ENCODE measurements at places on chromosomes 5 and 9. TPM values are rescaled to one million over a fixed set of nuclear protein-coding genes. Genes with fewer than 3 reads are reported as not detected.

DNA sequence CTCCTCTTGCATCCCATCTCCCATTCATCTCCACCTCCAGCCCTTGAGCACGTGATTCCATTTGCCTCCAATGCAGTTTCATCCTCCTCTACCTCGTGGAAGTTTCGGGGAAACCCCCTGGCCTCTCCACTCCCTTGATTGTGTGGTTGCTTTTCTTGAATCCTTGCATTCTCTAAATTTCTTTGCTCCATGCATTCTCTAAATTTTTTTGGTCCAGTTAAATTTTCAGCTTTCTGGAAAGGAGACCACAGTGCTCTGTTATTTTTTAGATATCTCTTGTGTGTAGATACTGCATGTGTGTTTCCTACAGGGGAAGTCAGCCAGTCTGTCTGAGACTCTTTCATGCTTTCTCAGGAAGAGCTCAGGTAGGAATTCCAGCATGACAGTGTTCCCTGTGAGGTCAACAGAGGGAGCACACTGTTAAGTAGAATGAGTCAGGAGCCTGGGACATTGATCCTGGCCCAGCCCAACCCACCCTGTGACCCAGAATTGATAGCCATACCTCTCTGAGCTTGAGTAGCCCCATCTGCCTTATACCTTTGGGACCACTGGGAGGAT, 52.8 kb downstream of the AMBP start:
- DNase-seq: no peak
- peak overlapping the region; percentile 16 for H3K27ac ChIP-seq
- peak overlapping the region; percentile 3 for H3K4me3 ChIP-seq
- no peaks in the 10 kb centered on the region for H3K27me3 ChIP-seq
- no peaks in the 10 kb centered on the region for H3K4me1 ChIP-seq
- peaks cover 62% of the 10 kb centered on the region for H3K36me3 ChIP-seq

- no peak overlapping the region for H3K27ac ChIP-seq
- H3K36me3 ChIP-seq: peaks cover 13% of the 10 kb centered on the region
- no peaks in the 10 kb centered on the region for H3K27me3 ChIP-seq
- no peak overlapping the region for H3K4me3 ChIP-seq
- H3K4me1 ChIP-seq: no peaks in the 10 kb centered on the region
Measured at GRCh38 chr5:177195307-177195952, 61.9 kb downstream of the NSD1 start.

DNA sequence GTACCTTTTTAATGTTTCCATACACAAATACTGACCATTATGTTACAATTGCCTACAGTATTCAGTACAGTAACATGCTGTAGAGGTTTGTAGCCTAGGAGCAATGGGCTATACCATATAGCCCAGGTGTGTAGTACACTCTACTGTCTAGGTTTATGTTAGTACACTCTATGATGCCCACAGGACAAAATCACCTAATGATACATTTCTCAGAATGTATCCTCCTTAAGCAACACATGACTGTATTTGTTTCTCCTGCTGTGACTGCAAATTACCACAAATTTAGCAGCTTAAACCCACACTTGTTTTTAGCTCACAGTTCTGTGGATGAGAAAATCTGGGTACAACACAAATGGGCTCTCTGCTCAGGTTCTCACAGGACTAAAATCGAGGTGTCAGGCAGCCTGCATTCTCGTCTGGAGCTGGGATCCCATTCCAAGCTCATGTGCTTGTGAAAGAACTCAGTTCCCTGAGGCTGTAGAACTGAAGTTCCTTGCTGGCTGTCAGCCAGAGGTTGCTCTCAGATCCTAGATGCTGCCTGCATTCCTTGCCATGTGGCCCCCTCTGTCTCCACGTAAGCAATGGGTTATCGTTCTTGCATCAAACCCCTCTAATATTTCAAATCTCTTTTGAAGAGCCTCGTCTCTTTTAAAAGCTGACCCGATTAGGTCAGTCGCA, 38.6 kb upstream of the PIK3R1 start:
- no peak for DNase-seq
- no peaks in the 10 kb centered on the region for H3K36me3 ChIP-seq
- peaks cover 17% of the 10 kb centered on the region for H3K4me1 ChIP-seq
- no peak overlapping the region for H3K4me3 ChIP-seq
- no peaks in the 10 kb centered on the region for H3K27me3 ChIP-seq

DNA sequence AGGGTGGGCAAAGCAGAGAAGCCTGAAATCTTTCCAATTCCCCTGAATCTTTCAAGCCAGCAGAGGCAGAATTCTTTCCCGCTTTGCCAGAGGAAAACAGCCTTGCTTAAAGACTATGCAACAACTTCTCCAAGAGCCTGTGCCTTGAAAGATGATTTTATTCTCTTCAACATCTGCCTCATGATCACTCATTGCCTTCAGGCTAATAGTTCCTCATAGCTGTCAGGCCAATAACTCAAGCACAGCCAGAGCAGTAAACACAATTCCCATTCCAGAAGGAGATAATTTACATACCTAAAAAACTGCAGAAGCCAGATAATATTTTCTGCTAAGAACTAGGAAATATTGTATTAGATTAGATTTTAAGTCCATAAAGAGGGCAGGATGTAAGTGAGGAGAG, 92.3 kb upstream of the PUM3 start:
- no peaks in the 10 kb centered on the region for H3K4me1 ChIP-seq
- DNase-seq: no peak
- no peaks in the 10 kb centered on the region for H3K36me3 ChIP-seq
- no peak overlapping the region for H3K27ac ChIP-seq
- peaks cover 3% of the 10 kb centered on the region for H3K27me3 ChIP-seq
- no peak overlapping the region for H3K4me3 ChIP-seq

GRCh38 chr5:56852228-56853000, 37.1 kb downstream of the MAP3K1 start:
- no peaks in the 10 kb centered on the region for H3K27me3 ChIP-seq
- no peaks in the 10 kb centered on the region for H3K36me3 ChIP-seq
- no peak overlapping the region for H3K4me3 ChIP-seq
- peak overlapping the region; percentile 22 for H3K27ac ChIP-seq

- peaks cover 64% of the 10 kb centered on the region for H3K4me1 ChIP-seq
- DNase-seq: no peak
- H3K36me3 ChIP-seq: no peaks in the 10 kb centered on the region
- no peak overlapping the region for H3K27ac ChIP-seq
Measured at GRCh38 chr5:173246511-173246910, 11.5 kb upstream of the NKX2-5 start.

- H3K36me3 ChIP-seq: no peaks in the 10 kb centered on the region
- H3K27ac ChIP-seq: peak overlapping the region; percentile 40
- H3K4me1 ChIP-seq: peaks cover 23% of the 10 kb centered on the region
- DNase-seq: no peak
- peak overlapping the region; percentile 60 for H3K4me3 ChIP-seq
Measured at GRCh38 chr5:132821791-132822190, 8.7 kb downstream of the SHROOM1 start.

DNA sequence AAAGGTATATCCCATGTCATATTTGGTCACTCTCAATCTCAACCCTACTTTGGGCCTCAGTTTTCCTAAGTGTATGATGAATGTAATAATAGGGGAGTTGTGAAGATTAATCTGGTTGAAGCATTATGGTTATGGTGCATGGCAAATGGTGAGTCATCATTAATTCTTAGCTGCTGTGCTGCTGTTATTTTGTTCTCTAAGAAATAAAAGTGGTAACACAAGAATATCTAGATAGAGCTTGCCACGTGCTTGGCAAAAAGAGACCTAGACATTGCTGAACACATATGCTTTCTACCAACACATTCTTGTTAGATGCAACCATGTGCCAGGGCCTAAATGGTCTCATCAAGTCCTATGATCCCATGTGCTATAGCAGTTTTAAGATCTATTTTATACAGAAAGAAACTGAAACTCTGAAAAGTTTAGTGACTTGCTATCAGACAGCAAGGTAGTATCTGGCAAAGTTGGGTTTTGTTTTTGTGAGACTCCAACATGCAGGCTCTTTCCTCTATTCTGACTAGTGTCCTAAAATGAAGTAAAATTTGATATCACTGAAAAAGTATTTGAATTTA, 699.9 kb upstream of the MEF2C start:
- H3K4me1 ChIP-seq: peaks cover 7% of the 10 kb centered on the region
- no peak overlapping the region for H3K4me3 ChIP-seq

DNA sequence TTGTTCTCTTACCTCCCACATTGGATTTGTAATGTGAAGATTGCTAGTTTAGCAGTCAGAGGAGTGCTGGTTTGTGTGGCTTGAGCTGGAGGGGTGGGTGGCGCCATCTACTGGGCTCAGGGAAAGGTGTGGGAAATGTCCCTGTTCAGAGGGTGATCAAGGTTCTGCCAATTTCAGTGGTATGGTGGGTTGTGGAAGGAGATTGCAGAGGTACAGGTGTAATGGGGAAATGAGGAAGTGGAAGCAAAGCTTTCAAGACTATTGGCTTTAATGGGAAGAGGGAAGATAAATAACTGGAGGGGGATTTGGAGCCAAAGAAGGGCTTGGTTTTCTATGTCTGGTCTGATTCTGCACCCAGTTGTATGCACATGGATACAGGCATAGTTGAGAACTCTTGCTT, 76.4 kb downstream of the OSMR start:
- H3K4me1 ChIP-seq: no peaks in the 10 kb centered on the region
- H3K27ac ChIP-seq: no peak overlapping the region
- H3K27me3 ChIP-seq: no peaks in the 10 kb centered on the region
- peak; percentile 55 for DNase-seq

- no peak overlapping the region for H3K4me3 ChIP-seq
- H3K27ac ChIP-seq: no peak overlapping the region
- H3K36me3 ChIP-seq: no peaks in the 10 kb centered on the region
- no peaks in the 10 kb centered on the region for H3K27me3 ChIP-seq
- peaks cover 4% of the 10 kb centered on the region for H3K4me1 ChIP-seq
Measured at GRCh38 chr9:133734590-133735414, 3.4 kb downstream of the SARDH start.

The SEMA5A gene
- 31.9 TPM for total RNA-seq

The UBE2QL1 gene
- 2.7 TPM for total RNA-seq

The SPRY4 gene
- total RNA-seq: 42.1 TPM

The MARVELD2 gene
- 0.36 TPM for total RNA-seq

The BARHL1 gene
- not detected for total RNA-seq

The FGF18 gene
- total RNA-seq: 2.4 TPM

The BRINP1 gene
- total RNA-seq: 0.86 TPM

The FCN1 gene
- total RNA-seq: not detected

The LTC4S gene
- 2.4 TPM for total RNA-seq

The CDHR2 gene
- not detected for total RNA-seq

The SPATA31A3 gene
- not detected for total RNA-seq

The CREB3 gene
- 35.3 TPM for total RNA-seq

The PCDHGB1 gene
- 2.8 TPM for total RNA-seq

The ARAP3 gene
- total RNA-seq: 39.2 TPM

The LURAP1L gene
- total RNA-seq: 0.27 TPM

All from neural crest cell (in vitro differentiated cells).